WERI-Rb-1 (cell line): ENCODE measurements at places on chromosomes 12 and 14.
A peak's percentile ranks its signal among the peaks of the same experiment; 100 is the strongest.

DNA sequence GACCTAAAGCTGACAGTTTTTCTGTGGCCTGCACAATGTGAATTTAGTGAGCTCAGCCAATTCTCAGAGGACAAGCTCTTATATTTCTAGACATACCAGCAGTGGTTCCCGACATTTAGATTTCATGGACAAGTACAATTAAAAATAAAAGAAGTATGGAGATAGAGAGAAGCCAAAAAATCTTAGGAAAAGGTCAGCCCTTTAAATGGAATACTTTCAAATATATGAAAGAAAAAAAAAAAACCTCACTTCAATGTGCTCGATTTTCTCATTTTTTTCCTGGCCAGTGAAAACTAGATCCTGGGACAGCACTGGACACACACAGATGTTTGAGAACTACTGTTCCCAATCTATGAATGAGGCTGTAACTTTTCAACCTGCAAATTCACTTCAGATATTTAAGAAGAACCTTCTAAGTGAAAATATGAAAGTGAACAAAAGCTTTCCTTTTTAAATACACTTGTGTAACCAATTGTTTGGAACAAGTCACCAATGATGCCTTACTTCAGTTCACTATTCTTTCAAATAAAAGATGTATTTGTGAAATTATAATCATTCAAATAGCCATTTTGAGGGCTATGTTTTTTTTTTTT is 109.4 kb downstream of the SLC38A1 start:
- DNase-seq: no peak

DNA sequence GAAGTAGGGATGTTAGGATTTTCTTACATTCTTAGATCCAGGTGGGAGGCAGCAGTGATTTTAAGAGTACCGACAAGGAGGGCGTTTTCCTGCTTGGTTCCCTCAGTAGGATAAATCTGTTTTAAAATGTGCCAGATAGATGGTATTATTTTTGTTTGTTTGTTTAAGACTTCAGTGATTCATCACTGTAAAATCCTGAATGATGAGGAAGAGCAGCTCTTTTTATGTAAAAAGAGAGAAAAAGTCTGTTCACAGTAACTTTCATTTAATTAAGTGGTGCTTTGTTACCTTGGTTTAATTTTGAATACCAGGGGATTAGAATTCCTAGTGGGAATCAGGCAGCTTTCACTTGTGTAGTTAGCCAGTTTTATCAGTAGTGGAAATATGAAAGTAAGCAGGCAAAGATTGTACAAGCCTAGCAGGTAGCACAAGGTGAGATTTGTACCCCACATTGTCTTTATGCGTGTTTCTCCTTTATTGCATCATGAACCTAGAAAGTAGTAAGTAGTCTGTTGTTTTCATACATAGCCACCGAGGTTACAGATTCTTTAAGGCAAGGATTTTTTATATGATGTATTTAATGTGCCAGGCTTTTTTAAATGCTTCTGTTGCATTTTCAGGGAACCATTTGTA is 349.6 kb downstream of the CCDC91 start:
- no peak for DNase-seq

DNA sequence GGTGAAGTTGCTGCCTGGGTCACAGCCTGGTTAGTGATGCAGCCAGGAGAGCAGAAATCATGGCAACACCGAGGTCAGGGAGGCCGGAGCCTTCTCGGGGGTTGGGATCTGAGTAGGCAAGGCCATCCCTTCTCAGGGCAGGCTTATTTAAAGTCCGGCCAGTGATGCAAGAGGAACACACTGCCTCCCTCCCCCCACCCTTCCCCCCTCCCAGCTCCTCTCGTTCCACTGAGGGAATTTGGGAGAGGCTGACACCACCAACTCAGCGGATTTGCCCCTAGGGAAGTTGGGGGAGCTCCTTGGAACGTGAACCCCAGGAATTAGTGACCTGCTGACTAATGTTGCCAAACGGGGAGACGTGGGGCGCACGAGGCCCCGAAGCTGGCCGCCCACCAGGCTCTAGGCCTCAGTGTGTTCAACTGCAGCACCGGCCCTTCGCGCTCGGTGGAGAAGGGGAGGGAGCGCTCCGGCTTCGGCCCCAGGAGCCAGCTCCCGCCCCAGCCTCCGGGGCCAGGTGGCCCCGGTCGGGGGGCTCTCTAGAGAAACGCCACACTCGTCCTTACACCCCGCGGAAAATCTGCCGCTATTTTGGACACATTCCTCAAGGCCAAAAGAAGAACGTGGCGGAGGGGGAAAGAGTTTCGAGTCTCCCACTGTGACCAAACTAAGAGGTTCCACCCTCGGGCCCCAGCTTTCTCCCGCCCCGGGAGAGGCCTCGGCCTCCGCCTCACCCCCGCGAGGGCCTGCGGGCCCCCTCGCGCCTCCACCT is 1.6 kb downstream of the CTDSP2 start:
- DNase-seq: no peak

- DNase-seq: no peak
Observed at GRCh38 chr12:12331244-12331771, 18.7 kb downstream of the MANSC1 start.

DNA sequence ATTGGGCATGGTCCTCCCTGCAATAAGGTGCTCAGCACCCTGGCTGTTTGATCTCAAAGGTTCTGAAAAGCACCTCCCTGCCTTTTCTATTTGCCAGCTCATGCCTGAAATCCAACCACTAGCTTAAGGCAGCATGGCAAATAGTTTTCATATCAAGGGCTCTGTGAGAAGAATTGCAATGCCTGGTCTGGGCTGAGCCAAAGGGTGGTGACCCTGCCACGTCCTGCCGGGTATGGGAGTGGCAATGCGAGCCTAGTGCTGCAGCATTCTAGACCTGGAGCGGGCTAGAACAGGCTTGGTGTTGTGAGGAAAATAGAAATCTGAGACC is 2.3 kb upstream of the SCNN1A start:
- DNase-seq: no peak

- peak; percentile 47 for DNase-seq
Observed at GRCh38 chr12:109739747-109740693, 26.4 kb downstream of the FAM222A start.

DNA sequence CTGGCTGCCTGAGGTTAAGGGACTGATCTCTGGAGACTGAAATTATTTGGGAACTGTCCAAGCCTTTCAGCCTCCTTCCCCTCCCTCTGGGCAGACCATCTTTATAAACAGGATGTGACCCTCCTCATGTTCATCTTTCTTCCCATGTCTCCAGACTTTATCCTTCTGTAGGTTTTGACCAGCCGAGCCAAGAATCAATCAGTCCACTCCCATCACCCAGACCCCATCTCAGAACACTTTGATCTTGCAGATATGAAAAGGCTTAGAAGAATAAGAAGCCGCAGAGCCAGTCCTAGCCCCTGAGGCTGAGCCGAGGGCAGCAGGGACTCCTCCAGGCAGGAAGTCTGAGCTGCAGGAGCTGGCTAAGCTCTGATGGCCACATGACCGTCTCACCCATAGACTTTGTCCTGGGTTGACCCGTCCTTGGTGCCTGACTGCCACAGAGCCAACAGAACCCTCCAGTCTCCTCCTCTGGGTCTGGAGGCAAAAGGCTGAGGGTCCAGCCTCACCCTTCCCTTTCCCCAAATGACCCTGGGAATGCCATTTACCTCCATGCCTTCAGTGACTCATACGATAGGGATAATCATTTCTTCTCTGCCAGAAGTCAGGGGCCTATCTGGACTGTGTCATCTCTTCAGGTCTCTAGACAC is 1.6 kb downstream of the KRT71 start:
- peak; percentile 9 for DNase-seq

- DNase-seq: peak; percentile 66
Observed at GRCh38 chr14:34322940-34323418, 139.1 kb downstream of the SPTSSA start.

DNA sequence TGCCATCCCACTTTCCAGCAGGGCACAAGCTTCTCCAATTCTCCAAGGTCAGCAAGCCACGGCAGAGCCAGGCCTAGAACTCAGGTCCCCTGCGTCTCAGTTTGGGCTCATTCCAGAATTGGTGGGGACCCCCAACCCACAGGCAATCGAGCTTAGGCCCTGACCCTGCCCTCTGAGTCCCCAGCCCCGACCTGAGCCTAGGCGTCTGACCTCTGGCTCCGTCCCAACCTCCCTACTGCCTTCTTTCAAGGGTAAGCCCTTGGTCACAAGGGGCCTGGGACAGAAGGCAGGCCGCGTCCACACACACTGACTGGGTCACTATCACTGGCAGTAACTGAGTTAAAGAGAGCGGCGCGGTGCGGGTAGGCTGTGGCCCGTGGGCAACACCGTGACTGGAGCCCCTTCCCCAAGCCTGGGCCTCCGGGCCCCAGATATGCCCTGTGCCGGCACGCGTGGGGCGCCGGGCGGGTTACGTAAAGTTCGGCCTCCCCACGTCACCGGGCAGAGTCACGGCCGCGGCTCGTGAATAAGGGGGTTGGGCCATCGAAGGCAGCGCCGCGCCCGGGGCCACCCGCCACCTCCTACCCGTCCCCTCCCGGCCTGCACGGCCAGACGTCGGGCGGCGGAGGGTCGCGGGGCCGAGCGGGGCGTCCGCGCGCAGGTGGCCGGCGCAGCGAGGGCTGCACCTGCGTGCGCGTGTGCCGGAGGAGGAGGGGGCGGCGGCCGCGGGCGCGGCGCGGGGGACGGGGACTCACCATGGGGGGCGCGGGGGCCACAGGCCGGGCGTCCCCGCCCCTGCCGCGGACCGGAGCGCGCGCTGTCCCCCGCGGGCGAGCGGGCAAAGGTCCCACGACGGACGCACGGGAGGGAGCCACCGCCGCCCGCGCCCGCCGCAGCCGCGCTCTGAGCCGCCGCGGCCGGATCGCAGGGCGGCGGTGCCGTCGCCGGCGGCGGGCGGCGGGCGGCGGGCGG is 516 bp downstream of the ANKRD9 start:
- DNase-seq: no peak

DNA sequence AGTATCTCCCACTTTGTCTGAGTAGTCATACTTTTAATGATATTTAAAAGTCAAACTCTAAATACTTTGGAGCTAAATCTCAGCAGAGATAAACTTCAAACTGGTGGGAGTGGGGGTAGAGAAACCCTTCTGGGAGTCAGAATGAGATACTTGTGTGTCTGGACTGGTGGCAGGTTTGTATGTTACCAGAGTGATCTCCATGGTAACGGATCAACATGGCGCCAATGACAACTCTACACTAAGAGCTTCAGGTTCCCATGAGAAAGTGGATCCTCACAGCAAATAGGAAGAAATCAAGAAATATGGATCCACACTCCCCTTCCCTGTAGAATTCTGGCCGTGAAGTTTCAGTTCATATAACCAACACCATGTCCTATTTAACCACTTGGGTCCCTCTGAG is 121.9 kb downstream of the ETV6 start:
- no peak for DNase-seq

- peak; percentile 16 for DNase-seq
Observed at GRCh38 chr12:67355428-67356379, 86.5 kb downstream of the CAND1 start.

DNA sequence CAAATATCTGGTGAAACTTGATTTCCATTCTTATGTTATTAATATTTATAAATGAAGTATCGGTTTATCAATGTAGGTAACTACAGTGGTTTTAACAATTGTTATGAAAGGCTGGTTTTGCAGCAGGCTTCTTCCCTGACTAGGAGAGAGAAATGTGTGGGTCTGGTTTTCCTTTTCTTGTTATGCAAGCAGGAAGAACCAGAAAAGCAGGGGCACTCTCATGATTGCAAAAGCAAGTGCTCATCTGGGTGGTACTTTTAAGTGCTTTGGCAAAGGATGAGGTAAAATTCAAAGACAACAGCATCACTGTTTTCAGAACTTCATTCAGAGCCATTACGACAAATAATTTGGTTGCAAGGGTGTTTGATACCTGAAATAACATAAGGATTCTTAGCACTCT is 105.6 kb downstream of the PTPRO start:
- DNase-seq: no peak

DNA sequence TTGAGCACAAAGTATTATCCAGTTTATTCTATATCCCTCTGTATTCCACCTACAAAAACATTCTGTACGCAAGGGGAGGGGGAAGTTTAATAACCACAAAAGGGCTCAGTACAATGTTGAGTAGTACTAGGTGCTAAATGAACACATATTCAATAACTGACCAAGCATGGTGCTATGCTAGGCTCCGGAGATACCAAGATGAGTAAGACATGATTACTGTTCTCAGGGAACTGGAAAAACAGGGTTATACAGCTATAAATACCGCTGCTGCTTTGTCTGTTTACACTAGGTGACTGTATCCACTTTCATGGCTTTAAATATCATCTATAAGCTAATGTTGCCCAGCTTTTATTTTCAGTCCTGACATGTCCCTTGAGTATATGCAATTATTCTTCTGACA is 135.8 kb downstream of the INSM2 start:
- no peak for DNase-seq

GRCh38 chr12:85155791-85156190 is 119.6 kb downstream of the LRRIQ1 start:
- DNase-seq: no peak

DNA sequence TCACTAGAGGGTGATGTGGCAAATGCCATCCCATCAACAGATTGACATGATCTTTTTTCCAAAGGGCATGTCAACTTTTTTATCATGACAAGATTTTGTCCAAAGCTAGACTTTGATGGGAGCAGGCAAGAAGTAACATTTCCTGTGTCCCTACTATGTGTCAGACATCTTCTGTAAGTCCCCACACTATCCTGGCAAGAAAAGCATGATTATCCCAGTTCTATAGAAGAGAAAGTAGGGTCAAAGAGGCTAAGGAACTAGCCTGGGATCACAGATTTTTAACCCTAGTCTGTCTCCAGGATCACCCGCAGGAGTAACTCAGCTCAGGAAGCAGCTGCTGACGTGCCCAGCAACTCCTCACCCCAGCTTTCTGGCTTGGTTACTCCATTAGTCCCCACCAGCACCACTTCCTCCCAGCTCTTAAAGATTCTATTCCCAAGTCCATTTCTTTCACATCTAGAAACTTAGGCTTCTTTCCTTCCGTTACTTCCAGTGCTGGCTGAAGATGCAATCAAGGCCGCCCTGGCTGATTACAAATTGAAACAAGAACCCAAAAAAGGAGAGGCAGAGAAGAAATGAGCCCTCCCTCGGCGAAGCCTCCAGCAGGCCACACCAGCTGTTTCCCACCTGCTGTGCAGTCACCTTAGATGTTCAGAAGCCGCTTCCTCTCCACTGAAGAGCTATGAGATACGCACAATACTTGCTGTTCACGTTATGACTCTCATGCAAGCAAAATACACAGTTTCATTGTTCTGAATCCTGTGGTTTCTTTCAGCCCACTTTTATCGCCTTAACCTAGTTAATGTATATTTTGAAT is 6.2 kb downstream of the ISCU start:
- no peak for DNase-seq
